ENCODE measurements at places on chromosomes 7 and 10. TPM values are rescaled to one million over a fixed set of nuclear protein-coding genes. Genes with fewer than 3 reads are reported as not detected.

The GBX1 gene
- not detected for total RNA-seq

The DLX6 gene
- 2.2 TPM for total RNA-seq

DNA sequence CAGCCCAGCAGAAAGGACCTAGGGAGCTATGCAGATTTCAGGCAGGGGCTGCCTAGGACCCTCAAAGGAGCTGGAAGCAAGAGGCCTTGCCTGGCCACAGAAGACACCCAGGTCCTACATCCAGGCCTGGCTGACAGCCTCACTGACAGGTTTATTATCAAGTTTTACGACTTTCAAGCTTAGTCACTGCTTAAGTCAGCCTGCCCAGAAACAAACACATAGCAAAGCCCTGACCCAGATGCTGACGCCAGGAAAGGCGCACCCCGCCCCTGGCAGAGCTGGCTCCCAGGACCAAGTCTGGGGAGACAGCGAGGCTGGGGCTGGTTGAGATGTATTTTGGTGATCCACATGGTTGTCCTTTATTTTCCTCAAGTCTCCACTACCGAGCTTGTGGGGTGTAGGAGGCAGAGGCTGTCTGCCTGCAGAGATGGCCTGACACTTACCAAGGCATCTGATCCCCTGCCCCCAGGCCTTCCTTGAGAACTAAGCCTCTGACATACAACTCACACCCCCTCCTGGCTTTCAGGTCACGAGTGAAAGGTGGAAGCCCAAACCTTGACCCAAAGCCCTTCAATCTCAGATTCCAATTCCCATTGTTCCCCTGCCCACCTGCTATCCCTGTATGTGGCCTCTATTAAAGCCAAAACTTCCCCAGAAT, 80.7 kb upstream of the EMX2 start:
- DNase-seq = peak; percentile 89

GRCh38 chr7:35908331-35909216, 107.7 kb downstream of the SEPTIN7 start:
- no peak for DNase-seq

DNA sequence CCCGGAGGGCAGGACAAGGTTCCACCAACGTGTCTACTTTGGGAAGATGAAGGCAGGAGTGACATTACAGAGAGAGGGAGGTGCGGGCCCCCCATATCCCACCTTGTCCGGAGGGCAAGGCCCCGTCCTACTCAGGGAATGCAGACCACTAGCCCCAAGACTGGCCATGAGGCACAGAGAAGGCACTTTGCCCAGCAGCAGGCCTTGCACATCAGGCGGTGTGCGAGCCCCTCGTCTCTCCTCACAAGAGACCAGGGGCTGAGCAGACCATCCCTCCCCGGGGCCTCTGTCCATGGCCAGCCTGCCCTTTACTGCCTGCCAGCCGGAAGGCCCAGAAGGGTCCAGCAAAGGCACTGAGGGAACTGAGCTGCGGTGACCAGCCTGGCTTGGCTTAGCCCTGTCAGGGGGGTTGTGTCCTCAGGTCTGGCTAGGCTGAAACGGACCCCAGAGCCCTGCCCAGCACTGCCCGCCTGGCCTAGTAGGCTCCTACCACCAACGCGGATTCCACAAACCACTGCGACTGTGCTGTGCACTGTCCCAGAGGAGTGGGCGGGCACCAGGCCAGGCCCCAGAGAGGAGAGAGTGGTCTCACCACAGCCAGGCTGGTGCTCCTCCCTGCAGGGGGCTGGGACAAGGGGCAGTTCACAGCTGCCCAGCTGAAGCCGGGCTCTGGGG, 16.7 kb downstream of the CAMK2B start:
- no peak for DNase-seq

DNA sequence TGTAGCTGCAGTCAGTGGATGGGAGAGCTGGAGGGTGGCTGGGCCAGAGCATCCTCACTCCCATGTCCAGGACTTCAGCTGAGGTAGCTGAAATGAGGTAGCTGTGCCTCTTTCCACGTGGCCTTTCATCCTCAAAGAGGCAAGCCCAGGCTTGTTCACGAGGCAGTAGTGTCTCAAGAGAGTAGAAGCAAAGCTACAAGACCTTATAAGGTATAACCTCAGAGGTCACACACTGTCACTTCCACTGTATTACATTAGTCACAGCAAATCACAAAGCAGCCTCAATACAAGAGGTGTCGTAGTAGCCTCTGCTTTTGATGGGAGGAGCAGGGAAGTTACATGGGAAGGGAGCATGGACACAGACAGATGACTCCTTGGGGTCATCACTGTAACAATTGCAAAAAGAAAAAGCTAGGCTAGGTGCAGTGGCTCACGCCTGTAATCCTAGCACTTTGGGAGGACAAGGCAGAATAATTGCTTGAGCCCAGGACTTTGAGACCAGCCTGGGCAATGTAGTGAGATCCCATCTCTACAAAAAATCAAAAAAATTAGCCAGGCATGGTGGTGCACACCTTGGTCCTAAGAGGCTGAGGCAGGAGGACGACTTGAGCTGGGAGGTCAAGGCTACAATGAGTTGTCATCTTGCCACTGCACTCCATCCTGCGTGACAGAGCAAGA, 97.5 kb downstream of the SKIDA1 start:
- no peak for DNase-seq

GRCh38 chr10:59678884-59679301, 30.8 kb downstream of the SLC16A9 start:
- DNase-seq = peak; percentile 14

GRCh38 chr10:125057158-125058001, 103.0 kb downstream of the CTBP2 start:
- peak; percentile 57 for DNase-seq

GRCh38 chr7:41996381-41997035, 240.5 kb downstream of the GLI3 start:
- no peak for DNase-seq

- DNase-seq = peak; percentile 32
Measured at GRCh38 chr7:3321206-3321605, 20.2 kb downstream of the SDK1 start.

- DNase-seq = peak; percentile 37
Measured at GRCh38 chr10:123945325-123945920, 53.8 kb upstream of the CPXM2 start.

GRCh38 chr7:67486401-67486800, 489.8 kb downstream of the TYW1 start:
- DNase-seq = no peak

GRCh38 chr10:26824015-26824690, 36.6 kb downstream of the ABI1 start:
- no peak for DNase-seq

- peak; percentile 8 for DNase-seq
Measured at GRCh38 chr10:126634911-126635310, 35.6 kb downstream of the C10orf90 start.

DNA sequence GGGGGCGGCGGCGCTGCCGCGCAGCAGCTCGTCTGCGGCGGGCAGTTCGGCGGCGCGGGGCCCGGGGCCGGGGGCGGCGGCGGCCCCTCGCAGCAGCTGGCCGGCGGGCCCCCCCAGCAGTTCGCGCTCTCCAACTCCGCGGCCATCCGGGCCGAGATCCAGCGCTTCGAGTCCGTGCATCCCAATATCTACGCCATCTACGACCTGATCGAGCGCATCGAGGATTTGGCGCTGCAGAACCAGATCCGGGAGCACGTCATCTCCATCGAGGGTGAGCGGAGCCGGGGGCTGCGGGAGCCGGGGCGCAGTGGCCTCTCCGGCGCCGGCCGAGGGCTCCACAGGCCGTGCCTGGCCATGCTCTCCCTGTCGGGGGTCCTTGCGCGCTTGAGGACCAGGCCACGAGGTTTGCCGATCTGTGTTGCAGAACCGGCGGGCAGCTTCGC, 548 bp downstream of the AGAP3 start:
- peak; percentile 55 for DNase-seq

DNA sequence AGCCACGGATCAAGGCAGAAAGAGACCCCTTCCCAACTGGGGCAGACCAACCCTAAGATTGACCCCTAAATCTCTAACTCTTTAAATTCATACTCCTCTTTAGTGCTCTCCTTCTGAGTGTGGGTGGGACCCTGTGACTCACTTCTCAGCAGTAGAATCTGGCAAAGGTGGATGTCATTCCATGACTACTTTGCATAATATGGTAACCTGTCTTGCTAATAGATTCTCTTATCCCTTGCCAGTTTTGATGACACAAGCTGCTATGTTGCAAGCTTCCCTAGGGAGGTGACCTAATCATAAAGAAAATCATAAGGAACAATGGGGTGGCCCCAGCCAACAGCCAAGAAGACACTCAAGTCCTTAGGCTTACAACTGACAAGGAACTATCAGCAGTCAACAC, 155.4 kb upstream of the VWC2 start:
- DNase-seq = no peak

- no peak for DNase-seq
Measured at GRCh38 chr7:7698930-7699329, 19.5 kb downstream of the RPA3 start.

All from hepatocyte (in vitro differentiated cells).